ENCODE measurements at places on chromosomes 2 and 18.

GRCh38 chr18:30387401-30387800 is 655.1 kb downstream of the DSC3 start:
- no peak for DNase-seq

GRCh38 chr2:230906471-230907230 is 18.4 kb downstream of the GPR55 start:
- DNase-seq: no peak

DNA sequence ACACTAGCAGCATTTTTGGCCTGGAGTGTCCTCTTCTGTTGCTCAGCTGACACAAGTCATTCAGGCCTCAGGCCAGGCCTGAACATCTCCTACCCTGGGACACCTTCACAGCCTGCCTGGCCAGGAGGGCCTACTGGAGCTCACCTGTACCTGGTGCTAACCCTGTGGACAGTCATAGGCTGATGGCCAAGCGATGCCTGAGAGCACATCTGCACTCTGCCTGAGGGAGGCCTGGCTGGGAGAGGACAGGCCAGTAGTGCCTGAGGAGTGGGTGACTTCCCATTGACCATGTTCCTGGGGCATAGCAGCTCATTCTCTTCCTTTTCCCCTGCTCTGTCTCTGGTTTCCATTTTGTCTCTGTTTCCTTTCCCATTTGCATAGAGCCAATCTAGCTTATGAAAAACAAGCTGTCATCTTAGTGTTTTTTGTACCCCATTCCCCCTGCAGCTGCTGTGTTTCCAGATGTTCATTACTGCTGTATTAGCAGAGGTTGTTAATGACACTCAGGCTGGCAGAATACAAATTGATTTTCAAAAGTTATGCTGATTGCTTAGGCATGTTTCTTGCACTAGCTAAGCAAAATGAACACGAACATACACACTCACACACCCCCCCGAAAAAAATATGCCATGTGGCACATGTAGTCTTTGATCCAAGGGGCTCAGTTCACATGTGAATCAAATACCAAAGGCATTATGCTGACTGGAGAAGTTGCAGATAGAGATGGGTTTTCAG is 149.7 kb upstream of the HS6ST1 start:
- DNase-seq: no peak

GRCh38 chr2:18473241-18474181 is 86.9 kb downstream of the RDH14 start:
- DNase-seq: no peak

GRCh38 chr2:174939046-174939445 is 66.1 kb downstream of the CHN1 start:
- DNase-seq: no peak

GRCh38 chr2:136251885-136252585 is 134.1 kb upstream of the CXCR4 start:
- DNase-seq: no peak

- DNase-seq: no peak
Observed at GRCh38 chr2:190717306-190717705, 68.4 kb downstream of the NAB1 start.

DNA sequence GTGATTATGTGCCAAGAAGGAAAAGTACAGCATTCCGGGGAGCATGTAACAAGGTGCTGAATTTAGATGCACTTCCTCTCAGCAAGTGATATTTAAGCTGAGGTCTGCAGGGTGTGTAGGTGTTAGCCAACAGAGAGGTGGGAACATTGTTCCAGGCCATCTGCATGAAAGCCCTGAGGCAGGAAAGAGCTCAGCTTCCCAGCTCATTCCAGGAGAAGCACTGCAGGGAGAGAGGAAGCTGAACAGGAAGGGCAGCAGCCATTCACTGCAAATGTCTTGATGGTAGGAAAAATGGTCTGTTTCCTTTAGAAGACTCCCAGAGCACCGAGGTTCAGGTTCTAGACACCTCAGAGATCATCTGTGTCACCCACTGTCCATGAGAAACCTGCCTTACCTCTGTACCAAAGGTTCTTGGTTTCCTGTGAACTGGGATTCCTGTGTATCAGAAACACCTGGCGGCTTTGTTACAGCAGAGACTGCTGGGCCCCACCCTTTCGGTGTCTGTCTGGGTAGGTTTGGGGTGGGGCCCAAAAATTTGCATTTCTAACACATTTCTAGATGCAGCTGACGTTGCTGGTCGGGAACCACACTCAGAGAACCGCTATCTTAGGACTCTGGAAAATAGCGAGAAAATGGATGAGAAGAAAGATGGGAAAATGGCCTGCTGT is 84.0 kb downstream of the RTN4 start:
- DNase-seq: no peak

DNA sequence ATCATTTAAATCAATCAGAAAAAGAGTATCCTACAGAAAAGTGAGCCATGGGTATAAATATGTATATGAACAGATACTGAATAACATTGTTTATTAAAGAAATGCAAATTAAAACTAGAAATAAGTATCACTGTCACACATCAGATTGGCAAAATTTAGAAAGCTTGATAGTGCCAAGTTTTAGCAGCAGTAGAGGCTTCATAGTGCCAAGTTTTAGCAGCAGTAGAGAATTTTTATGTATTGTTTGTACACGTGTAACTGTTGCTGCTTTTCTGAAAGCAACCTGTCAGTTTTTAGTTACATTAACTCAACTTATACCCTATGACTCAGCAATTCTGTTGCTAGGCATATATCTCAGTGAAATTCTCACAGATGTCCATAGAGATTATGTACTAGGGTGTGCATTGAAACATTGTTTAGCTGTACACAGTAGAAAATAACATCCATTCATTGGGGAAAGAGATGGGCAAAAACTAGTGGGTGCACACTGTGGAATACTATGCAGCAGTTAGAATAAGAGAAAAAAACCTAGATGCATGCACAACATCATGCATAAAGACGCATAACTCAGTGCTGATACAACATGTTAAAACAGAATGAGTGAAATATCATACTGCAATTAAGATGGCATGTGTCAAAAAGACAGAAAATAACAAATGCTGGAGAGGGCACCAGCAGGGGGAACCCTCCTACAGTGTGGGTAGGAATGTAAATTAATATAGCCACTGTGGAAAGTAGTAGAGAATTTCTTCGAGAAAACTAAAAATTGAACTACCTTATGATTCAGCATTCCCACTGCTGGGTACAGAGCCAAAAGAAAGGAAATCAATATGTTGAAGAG is 294.5 kb upstream of the NT5C1B start:
- DNase-seq: no peak

GRCh38 chr2:238700506-238701340 is 147.2 kb upstream of the TWIST2 start:
- no peak for DNase-seq

DNA sequence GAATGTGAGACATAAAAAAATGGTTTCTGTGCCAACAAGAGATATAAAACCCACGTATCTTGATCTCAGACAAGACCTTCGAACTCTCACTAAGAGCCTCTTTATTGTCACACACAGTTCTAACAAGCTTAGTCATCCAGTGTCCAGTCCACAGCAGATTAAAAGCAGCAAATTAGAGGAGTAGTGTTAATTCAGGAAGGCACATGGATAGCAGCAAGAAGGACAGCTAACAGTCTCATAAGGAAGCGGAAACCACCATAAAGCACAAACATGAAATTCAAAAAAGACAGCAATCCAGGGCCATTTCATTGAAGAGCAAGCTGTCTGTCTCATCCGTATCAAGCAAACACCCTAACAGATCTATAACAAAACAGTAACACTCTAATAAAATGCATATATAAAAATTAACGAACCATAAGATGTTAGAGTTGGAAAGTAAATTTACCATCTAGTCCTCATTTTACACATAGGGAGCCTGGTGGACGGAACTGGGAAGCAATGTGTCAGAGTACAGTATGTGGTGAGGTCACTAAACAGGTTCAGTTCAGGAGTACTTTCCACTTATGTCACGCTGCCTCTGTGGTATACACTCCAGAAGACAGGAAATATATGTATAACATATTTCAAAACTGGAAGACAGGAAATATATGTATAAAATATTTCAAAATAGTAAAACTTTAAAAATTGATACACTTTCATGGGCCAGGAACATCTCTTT is 18.3 kb downstream of the AAK1 start:
- DNase-seq: no peak

- no peak for DNase-seq
Observed at GRCh38 chr2:1835581-1836201, 91.4 kb upstream of the PXDN start.

GRCh38 chr18:23151414-23152099 is 16.3 kb downstream of the CABLES1 start:
- no peak for DNase-seq

- no peak for DNase-seq
Observed at GRCh38 chr2:85531589-85531988, 7.4 kb upstream of the MAT2A start.

- DNase-seq: no peak
Observed at GRCh38 chr2:28277466-28277865, 115.2 kb upstream of the FOSL2 start.

DNA sequence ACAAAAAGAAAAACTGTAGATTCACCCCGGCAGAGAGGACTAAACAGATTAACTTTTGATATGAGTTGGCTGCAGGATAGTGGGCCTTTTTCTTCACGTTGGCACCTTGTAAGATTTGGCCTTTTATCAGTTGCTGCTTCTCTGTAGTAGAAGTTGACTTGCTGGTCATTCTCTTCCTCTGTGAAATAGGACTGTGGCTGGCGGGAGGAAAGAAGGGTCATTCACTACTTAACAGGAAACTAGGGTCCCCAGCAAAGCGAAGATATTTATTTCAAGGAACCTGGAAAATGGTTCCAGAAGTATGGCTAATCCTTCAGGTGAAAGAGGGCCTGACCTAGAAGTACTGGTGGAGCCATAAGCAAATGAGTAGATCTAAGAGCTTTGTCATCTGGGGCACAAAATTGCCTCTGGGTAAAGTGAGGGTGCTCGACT is 383 bp upstream of the ATP5MC3 start:
- DNase-seq: no peak

All from substantia nigra (tissue), 51 donors.